H54 (cell line): ENCODE measurements at places on chromosomes 3 and 15.

DNA sequence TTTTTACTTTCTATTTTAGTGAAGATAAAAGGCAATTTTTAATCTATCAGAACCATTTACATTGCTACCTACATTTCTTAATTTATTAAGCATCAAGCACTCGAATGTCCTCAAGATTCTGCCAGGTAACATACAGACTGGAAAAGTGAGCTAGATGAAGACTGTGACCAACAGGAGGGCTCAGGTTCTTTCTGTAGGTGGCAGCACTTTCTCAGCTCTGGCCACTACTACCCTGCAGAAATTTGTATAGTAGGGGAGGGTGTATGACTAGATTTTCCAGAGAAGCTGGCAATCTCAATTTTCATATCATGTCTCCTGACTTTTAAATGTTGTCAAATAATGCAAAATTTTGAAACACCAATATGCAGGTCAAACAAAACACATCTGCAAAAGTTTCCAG is 165.0 kb upstream of the SUCLG2 start:
- DNase-seq: no peak

DNA sequence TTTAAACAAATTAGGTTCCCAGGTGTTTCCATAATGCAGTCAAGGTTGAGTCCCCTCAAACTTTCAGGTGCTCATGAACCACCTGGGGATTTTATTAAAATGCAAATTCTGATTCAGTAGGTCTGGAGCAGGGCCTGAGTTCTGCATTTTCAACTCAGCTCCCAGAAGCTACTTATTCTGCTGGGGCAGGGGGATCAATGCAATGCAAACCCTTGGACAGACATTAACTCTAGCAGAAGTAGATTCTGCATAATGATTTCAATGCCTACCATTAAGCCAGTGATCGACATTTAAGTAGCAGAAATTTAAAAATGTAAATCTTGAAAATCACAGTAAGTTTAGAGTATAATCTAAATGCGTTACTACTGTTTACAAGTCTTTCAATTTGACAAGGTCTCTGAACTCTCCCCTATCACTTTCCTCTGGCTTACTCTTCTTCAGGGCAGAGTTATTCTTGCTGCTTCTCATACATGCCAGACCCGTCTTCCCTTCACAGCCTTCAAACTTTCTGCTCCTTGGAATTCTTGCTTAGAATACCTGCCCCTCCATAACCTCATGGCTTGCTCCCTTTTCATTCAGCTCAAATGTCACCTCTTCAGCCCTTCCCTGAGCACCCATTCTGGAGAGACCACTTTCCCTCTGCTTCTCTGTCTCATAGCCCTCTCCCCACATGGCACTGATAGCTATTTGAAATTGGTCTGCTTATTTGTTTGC is 19.3 kb upstream of the DPPA4 start:
- DNase-seq: no peak

DNA sequence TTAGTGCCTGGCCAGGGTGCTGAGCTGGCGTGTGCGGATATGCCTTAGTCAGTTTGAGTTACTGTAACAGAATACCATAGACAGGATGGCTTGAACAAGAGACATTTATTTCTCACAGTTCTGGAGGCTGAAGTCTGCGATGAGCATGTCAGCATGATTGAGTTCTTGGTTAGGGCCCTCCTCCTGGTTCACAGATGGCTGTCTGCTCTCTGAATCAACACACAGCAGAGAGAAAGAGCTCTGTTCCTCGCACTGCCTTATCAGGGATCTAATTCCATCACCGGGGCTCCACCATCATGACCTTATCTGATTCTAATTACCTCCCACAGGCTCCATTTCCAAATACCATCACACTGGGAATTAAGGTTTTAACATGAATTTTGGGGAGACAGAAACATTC is 386.6 kb upstream of the DPH6 start:
- DNase-seq: no peak

GRCh38 chr3:125107861-125108567 is 52.2 kb upstream of the HEG1 start:
- peak; percentile 52 for DNase-seq

- no peak for DNase-seq
These were observed 188.7 kb upstream of the MBNL1 start for GRCh38 chr3:152079980-152080379.

GRCh38 chr3:106826791-106827311 is 550.4 kb upstream of the CCDC54 start:
- DNase-seq: no peak

DNA sequence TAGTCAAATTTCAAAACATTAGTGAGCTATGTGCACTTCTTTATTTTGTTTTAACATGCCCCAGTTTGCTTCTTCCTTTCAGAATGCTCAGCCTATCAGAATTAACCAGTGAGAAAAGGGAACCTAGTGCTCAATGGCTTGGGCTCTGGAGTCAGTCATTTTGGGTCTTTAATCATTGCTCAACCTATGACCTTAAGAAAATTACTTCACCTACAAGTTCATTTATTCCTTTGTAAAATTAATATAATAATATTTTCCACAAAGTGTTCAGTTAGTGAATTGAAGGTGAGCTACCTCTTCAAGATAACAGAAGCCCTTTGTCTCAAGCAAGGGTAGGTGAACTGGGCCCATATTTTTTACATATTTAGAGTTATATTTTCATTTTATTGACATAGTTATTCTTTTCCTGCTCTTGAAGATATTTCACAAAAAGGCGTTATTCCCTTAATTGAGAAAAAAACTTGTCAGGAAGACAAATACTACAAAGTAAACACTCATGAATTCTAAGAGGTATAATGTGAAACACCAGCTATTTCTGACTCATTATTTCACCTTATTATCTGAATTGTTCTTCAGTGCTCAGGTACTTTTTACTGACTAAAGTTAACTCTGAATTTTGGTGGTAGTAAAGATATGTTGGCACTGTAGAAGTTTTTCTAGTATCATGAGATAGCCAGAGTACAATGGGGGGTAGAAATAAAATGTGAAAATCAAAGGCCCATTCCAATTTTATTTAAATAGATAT is 415.5 kb downstream of the NAALADL2 start:
- DNase-seq: no peak

DNA sequence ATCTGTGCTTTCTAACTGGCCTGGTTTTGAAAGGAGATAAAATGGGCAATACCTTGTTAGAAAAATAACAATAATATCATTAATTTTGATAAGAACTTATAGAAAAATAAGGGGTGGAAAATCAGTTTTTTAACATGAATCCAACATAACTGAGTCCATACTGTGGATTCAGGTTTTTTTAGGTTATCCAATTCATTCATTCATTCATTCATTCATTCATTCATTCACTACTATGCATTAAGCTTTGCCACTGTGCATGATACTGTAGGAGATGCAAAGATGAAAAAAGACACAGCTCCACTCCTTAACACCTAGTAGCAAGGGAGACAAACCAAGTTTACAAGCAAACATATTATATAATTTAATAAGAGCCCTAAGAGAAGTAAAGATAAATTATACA is 97.0 kb upstream of the TNIK start:
- no peak for DNase-seq

GRCh38 chr3:71392251-71392650 is 191.3 kb downstream of the FOXP1 start:
- no peak for DNase-seq

- DNase-seq: no peak
These were observed 269.4 kb downstream of the UACA start for GRCh38 chr15:70493787-70494516.

GRCh38 chr3:116154389-116154788 is 290.9 kb downstream of the LSAMP start:
- DNase-seq: no peak

DNA sequence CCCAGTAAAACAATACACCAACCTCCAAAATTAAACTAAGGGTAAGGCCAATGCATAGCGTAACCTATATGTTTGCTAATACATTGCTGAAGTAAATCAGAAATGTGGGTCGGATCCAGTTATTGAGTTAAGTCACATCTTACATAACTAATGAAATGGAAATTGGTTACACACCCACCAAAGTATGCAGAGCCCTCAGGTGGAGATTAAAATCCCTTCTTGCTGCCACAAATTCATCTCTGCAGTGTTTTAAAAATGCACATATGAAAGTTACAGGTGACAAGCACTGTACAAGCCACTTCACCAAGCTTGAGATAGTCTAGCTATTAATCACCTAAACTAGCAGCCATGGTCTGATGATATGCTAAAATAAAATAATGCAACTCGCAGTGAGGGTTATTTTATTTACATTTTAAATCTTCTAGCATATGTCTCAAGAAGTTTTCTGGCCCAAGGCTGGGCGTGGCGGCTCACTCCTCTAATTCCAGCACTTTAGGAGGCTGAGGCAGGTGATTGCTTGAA is 130.6 kb downstream of the AQP9 start:
- DNase-seq: no peak

- no peak for DNase-seq
These were observed 71.8 kb downstream of the DTWD1 start for GRCh38 chr15:49692514-49693090.

- no peak for DNase-seq
These were observed 72.8 kb downstream of the CPN2 start for GRCh38 chr3:194278186-194278845.

- no peak for DNase-seq
These were observed 165.2 kb downstream of the SLCO3A1 start for GRCh38 chr15:92018535-92019239.

DNA sequence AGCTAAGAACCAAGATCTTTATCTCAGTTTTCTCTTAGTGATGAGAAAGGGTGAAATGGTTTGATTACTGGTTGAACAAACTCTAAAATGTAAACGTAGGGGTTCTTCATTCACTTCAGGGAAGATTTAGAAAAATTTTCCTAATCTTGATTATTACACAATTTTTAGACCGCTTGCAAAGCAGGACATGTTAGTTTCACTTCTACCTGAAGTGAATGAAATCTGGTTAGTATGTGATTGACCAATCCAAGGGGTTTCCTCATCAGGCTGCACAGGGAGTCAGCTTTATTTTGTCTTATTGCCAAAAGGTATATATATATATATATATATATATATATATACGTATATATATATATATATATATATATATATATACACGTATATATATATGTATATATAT is 740.4 kb downstream of the TUSC7 start:
- no peak for DNase-seq

DNA sequence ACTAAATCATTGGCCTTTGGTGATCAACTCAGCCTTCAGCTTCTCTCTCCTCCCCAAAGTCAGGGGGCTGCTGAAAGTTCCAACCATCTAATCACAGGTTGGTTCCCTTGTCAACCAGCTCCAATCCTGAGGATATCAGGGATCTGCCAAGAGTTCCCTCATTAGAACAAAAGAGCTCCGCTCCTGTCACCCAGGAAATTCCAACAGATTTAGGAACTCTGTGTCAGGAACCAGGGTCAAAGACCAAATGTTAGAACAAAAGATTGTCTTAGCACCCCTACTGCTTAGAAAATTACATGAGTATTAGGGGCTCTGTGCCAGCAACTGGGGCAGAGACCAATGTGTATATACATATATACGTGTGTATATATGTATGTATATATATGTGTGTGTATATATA is 32.3 kb upstream of the RAB7A start:
- DNase-seq: no peak

- no peak for DNase-seq
These were observed 65.5 kb upstream of the FILIP1L start for GRCh38 chr3:100179692-100180349.

DNA sequence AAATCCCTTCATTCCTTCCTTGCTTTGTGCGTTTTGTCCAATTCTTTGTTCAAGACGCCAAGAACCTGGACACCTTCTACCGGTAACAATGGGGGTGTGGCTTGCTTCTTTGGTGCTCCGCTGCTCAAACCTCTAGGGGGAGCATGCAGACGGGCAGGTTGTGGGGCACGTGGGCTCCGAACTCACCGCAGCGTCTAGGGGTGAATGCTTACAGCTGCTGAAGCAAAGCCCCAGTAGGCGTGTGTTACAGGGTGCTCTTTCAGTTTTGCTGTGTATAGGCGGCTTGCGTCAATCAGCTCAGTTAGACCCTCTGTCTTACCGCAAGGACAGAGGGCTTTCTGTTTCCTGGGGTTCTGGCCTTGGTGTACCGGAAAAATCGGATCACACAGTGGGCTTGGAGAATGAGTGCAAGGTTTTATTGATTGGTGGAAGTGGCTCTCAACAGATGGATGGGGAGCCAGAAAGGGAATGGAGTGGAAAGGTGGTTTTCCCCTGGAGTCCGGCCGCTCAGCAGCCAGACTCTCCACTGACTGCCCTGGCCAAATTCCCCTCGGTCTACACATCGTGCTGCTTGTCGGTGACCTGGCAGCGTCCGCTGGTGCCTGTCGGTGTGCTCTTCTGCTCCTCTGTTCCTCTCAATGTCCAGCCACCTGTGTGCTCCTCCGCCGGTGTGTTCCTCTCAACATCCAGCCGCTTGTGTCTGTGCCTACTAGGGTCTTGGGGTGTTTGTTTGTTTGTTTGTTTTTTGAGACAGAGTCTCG is 1.2 kb upstream of the LRRC34 start:
- no peak for DNase-seq

- no peak for DNase-seq
These were observed 40.5 kb upstream of the XIRP1 start for GRCh38 chr3:39232859-39233258.

DNA sequence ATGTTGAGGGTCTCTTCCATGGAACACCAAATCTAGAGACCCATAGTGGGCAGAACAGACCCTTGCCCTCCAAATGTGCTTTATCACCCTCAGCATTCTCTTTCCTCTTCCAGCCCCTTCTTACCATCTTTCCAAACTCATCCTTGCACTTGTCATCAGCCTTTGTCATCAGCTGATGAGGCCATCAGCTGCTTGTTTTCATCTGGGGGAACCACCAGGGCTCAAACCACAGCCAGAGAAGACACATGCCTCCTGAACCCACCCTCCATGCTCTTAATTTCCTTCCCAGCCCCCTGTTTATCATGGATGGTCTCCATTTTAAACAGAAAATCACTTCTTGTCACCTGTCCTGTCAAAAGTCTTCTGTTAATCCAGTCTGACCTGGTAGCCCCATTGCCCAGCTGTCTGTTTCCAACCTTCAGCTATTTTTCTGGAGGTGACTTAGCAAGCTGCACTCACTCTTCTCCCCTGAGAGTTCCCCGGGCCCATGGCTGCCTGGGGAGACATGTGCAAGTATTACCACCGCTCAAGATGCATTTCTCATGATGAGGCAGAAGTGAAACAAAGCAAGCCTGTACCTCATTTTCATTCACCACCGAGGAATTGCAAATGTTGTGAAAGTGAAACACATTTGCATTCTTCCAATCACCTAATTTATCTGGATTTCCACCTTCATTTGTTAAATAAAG is 14.7 kb upstream of the SYNM start:
- no peak for DNase-seq

DNA sequence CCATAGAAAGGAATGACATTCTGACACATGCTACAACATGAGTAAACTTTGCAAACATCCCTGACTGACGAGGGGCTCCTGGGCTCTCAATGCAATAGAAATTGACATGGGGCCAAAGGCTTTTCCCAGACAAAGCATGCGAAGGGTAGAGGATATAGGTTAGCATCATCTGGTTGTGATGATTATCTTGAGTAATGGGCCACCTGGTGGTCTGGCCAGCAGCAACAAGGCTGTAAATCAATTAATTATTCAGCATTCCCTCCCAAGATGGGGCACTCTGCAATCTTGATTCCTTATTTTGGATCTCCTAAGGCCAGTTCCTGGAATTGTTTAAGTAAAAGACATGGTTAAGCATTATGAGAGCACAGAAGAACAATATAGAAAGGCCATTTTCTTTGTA is 99.2 kb downstream of the AGBL1 start:
- no peak for DNase-seq
